ENCODE measurements at places on chromosomes 2 and 18. TPM values are rescaled to one million over a fixed set of nuclear protein-coding genes. Genes with fewer than 3 reads are reported as not detected.
A peak's percentile ranks its signal among the peaks of the same experiment; 100 is the strongest.

The HMSD gene
- 0.19 TPM for total RNA-seq

The SELENOI gene
- 46.6 TPM for total RNA-seq

The SLC5A6 gene
- total RNA-seq = 13.5 TPM

The M1AP gene
- total RNA-seq = not detected

The FAM228A gene
- not detected for total RNA-seq

The CENPA gene
- 3.4 TPM for total RNA-seq

- H3K4me3 ChIP-seq = no peak overlapping the region
- DNase-seq = no peak
- H3K27me3 ChIP-seq = no peaks in the 10 kb centered on the region
- H3K36me3 ChIP-seq = no peaks in the 10 kb centered on the region
Measured at GRCh38 chr18:3321133-3321812, 59.3 kb downstream of the MYL12B start.

DNA sequence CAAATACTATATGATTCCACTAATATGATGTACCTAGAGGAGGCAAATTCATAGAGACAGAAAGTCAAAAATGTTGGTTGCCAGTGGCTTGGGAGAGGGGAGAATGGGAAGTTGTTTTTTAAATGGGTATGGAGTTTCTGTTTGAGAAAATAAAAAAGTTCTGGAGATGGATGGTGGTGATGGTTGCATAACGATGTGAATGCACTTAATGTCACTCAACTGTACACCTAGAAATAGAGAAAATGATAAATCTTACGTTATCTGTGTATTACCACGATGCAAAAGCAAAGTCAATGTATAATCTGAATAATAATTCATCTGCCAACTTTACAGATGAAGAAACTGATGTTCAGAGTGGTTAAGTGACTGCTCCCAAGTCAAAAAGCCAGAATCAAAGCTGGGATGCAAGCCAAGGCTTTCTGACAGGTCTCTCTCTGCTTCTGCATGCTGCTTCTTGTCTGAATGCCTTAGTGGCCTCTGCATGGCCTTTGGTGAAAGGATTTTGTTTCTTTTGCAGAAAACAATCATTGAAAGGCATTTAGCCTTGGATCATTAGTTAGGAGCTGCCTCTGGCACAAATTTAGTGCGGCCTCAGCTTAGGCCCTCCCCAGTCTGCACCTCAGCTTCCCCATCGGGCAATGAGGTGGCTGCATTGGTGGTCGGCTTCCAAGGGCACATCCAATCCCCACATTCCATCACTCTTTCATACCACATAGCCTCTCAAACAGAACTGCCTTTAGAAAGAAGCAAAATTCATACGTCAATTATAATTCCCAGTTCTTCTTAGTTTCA, 46.5 kb upstream of the MYCN start:
- no peak for DNase-seq
- H3K27me3 ChIP-seq = no peaks in the 10 kb centered on the region
- H3K4me1 ChIP-seq = peaks cover 26% of the 10 kb centered on the region
- peak overlapping the region; percentile 33 for H3K27ac ChIP-seq

GRCh38 chr2:59693231-59693959, 860.1 kb downstream of the BCL11A start:
- H3K27ac ChIP-seq = no peak overlapping the region
- no peak overlapping the region for H3K4me3 ChIP-seq
- no peak for DNase-seq
- H3K4me1 ChIP-seq = no peaks in the 10 kb centered on the region
- no peaks in the 10 kb centered on the region for H3K27me3 ChIP-seq

DNA sequence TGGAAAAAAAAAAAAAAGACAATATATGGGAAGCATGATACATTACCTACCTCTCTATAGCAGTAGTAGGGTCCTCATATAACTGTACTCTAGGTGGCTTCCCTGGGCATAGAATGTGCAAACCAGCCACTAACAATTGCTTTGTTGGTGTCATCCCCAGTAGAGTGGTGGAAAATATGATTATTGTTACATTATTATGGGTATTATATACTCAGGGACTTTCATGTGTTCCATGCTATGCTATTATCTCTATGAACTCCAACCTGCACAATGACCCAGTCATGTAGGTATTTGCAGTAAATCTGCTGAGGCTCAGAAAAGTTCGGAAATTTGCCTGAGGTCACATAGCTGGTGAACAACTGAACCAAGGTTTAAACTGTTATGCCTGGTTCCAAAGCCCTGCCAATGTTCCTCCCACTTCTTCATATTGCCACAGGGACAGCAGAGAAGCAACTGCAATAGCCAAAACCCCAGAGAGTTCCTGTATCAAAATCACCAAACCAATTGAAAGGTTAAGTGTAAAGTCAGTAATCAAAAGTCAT, 52.6 kb upstream of the MAP4K4 start:
- H3K27me3 ChIP-seq = no peaks in the 10 kb centered on the region
- no peak for DNase-seq
- no peak overlapping the region for H3K27ac ChIP-seq
- H3K4me1 ChIP-seq = no peaks in the 10 kb centered on the region
- H3K4me3 ChIP-seq = no peak overlapping the region

GRCh38 chr2:173716458-173717052, 248.6 kb downstream of the SP3 start:
- H3K27ac ChIP-seq = no peak overlapping the region
- H3K4me1 ChIP-seq = no peaks in the 10 kb centered on the region
- H3K4me3 ChIP-seq = no peak overlapping the region
- no peak for DNase-seq
- no peaks in the 10 kb centered on the region for H3K27me3 ChIP-seq
- no peaks in the 10 kb centered on the region for H3K36me3 ChIP-seq

DNA sequence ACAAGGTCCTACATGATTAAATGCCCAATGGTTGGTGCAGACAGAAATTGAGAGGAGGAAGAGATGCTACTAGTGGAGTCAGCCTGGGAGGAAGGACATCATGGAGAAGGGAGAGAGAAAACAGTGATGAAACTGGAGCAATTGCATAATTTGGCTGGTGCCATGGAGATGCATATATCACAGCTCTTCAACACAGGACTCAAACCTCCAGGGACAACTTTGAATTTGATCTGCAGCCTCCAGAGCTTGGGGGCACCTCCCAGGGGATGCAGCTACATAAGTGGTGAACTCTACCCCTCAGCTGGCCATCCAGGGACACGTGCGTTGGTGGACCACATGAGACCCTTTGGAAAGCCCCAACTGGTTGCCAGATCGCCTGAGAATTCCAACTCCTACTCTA, 80.4 kb downstream of the CTAGE1 start:
- H3K27ac ChIP-seq = no peak overlapping the region
- DNase-seq = no peak
- no peaks in the 10 kb centered on the region for H3K36me3 ChIP-seq
- no peaks in the 10 kb centered on the region for H3K27me3 ChIP-seq
- H3K4me3 ChIP-seq = no peak overlapping the region
- peaks cover 12% of the 10 kb centered on the region for H3K4me1 ChIP-seq

- H3K4me3 ChIP-seq = no peak overlapping the region
- H3K36me3 ChIP-seq = no peaks in the 10 kb centered on the region
- H3K4me1 ChIP-seq = no peaks in the 10 kb centered on the region
- no peak for DNase-seq
- no peak overlapping the region for H3K27ac ChIP-seq
Measured at GRCh38 chr2:217120429-217120828, 260.6 kb upstream of the TNP1 start.

All from esophagus squamous epithelium (tissue), 5 donors.